ENCODE measurements at places on chromosomes 3 and 15.
A peak's percentile ranks its signal among the peaks of the same experiment; 100 is the strongest.

DNA sequence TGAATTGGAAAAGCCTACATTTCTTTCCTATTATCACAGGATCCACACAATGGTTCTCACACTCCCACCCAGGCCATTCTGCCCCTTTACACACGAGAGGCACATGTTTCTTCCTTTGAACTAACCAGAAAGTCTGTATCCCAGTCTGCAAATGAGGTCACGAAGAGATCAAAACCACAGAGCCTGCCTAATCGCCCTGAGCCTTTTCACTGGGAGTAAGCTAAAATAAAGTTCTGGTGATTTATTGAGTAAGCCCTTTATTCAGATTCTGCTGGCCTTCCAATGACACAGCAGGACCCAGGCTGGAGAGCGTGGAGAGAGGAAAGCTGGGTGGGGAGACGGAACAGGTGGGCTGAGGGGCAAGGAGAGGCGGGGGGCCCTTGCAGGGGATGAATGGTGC, 78.7 kb downstream of the ATP1B3 start:
- DNase-seq = no peak

GRCh38 chr3:173055228-173055933, 85.7 kb downstream of the SPATA16 start:
- no peak for DNase-seq

DNA sequence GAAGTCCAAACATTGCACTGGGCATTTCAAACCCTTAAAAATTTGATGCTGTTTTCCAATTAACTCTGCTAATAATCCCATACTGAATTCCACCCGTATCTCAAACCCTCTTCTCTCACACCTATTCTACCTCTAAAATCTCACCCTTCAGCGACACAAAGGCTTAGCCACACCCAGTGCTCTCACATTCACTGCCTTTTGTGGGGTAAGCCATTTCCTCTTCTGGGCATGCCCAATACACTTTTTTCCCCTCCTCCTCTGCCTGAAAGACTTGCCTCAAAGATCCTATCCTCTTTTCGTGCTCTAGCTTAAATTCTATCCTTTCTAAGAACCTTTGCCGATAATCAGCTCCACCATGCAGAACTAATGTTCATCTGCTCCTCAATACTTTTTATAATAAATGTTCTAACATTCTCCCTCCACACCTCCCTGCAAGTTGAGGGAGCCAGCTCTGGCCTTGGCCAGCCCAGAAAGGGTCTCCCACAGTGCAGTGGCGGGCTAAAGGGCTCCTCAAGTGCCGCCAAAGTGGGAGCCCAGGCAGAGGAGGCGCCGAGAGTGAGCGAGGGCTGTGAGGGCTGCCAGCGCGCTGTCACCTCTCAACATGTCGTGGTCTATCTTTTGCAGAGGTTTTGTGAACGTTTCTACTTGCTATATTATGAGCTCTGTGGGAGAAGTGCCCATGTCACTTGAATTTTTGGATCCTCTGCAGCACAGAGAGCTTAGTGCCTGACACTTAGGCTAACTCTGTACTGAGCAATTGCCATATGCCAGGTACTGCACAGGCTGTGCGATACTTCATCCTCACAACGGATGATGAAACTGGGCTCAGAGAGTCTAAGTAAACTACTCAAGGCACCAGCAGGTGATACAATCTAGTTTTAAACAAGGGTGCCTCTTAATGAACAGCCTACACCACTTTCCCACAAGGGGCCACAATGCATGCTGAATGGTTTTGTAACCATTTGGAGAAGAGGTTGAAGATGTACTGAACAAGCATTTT, 53.6 kb upstream of the BCL6 start:
- no peak for DNase-seq

GRCh38 chr3:40021338-40021737, 211.9 kb downstream of the MYRIP start:
- DNase-seq = no peak

GRCh38 chr3:9862391-9863057, 17.5 kb downstream of the CIDEC start:
- DNase-seq = no peak

- DNase-seq = no peak
These were observed 33.3 kb upstream of the GABRB3 start for GRCh38 chr15:26806151-26806550.

GRCh38 chr3:108099679-108100428, 9.0 kb upstream of the CD47 start:
- no peak for DNase-seq

- DNase-seq = no peak
These were observed 135.3 kb downstream of the PCCB start for GRCh38 chr3:136385457-136385856.

GRCh38 chr15:53307952-53308624, 451.4 kb downstream of the WDR72 start:
- DNase-seq = no peak

GRCh38 chr3:127124120-127124519, 68.8 kb upstream of the PRR23E start:
- no peak for DNase-seq

GRCh38 chr15:38721568-38721945, 156.9 kb upstream of the RASGRP1 start:
- no peak for DNase-seq

DNA sequence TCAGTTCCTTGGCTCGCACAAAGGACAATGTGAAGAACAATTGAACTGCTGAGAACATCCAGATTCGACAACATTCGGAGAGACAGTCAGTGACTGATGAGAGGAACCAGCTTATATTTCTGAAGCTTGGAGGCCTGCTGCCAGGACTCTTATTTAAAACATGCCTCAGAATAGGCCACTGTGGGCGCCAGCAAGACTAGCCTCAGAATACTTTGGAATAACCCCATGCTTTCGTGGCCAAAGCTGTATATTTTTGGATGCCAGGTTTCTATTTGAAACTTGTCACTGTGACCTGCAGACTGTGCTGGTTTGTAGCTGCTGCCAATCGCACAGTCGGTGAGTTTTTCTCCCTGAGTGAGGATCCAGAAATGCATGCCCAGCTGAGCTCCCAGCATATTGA, 129.9 kb upstream of the UBE3A start:
- peak; percentile 11 for DNase-seq

- no peak for DNase-seq
These were observed 51.8 kb downstream of the CHST2 start for GRCh38 chr3:143171141-143171980.

GRCh38 chr3:133531981-133532380, 41.5 kb upstream of the CDV3 start:
- no peak for DNase-seq

GRCh38 chr3:23044463-23044862, 158.7 kb upstream of the UBE2E2 start:
- no peak for DNase-seq

- DNase-seq = peak; percentile 57
These were observed 28.3 kb upstream of the ALDH1L1 start for GRCh38 chr3:126208606-126209256.

DNA sequence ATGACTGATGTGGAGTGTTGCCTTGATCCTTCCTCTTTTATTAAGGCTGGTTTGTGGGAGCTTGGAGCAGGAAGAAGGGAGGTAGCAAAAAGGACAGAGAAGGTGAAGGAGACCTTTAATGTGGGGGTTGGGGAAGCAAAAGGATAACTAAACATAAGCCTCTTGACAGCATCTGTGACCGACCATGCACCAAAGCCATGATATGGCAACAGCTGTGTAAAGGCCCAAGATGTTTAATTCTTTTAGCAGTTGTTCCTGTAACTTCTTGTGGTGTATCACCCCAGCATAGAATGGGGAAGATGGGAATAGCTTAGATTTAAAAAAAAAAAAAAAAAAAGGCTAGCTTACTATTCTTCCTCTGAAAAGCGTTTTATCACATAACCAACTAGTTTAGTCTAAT, 194.7 kb downstream of the KLHL25 start:
- DNase-seq = no peak

- no peak for DNase-seq
These were observed 104.9 kb upstream of the ZBED2 start for GRCh38 chr3:111700054-111700453.

GRCh38 chr3:122915300-122916055, 112.1 kb downstream of the SEMA5B start:
- DNase-seq = no peak

DNA sequence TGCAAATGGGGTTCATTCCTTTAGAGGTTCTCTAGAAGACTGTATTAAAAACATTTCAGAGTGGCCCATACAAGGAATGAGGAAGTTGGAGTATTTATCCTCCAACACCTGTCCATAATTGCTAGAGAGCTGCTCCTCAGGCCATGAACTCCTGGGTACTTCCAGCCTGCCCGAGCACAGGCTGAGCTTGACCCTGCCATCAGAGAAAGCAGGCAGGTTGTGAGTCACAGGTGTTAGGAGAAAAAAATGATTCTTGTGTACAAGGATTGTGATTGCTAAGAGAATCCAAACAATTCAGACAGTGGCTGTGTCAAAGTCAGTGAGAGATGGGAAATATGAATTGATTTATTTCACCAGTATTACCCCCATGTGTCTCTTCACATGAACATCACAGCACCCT, 156.8 kb upstream of the GADL1 start:
- DNase-seq = no peak

- DNase-seq = no peak
These were observed 181.2 kb upstream of the TTC14 start for GRCh38 chr3:180420804-180421203.

GRCh38 chr15:68410466-68411342, 21.3 kb downstream of the ITGA11 start:
- DNase-seq = no peak

- no peak for DNase-seq
These were observed 19.3 kb downstream of the CLPX start for GRCh38 chr15:65165875-65166274.

DNA sequence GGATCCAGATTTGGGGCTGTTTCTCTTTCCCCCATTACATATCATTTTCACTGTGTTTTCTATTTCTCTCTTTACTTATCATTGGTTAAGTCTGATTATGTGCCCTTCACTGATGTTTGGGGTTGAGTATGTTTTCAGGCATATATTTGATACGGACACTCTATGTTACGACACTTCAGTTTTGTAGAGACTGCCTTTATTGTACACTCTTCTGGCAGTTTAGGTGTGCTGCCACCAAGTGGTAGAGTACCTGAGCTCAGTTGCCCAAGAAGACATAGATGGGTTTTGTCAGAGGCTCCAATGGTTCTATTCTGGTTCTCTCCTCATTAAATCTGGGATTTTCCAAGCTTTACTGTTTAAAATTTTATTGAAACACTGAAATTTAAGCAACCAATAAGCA, 255.0 kb upstream of the ROPN1 start:
- DNase-seq = no peak

GRCh38 chr15:100350434-100351226, 8.9 kb upstream of the ADAMTS17 start:
- DNase-seq = no peak

- no peak for DNase-seq
These were observed 17.3 kb downstream of the STIMATE start for GRCh38 chr3:52880047-52880446.

DNA sequence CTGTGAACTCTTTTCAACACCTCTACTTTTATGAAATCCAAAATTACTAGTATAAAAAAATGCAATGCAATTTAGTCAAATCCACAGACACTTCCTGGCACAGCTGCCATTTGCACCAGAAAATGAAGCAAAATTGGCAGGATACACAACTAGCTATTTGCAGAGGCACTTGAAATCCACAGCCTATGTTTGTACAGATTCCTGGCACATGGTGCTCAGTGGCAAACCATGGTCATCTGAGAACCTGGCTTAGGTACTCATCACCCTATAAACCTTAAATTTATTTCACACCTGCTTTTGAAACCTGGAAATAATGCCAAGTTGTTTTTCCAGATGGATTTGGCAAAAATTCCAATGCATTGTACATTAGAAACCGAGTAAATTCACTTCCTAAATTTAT, 20.2 kb upstream of the PPM1L start:
- DNase-seq = no peak

DNA sequence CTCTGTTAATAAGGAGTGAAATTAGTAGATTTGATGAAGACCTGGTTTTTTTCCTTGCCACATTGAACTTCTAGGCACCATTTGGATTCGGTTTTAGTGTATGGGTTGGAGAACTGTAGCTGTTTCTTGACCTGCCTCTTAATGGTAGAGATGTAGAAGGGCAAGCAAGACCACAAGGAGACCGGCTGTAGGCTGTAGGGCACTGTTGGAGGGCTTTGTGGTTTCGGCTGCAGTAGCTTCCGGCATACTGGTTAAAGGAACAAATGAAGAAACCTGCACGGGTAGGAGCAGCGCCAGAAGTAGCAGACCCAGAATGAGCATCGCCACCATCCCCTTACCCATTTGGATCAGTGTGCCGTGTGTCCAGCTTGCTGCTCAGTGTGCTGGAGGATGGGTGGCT, 7.9 kb downstream of the PCLAF start:
- DNase-seq = no peak

- DNase-seq = no peak
These were observed 147.9 kb downstream of the SST start for GRCh38 chr3:187522293-187522692.

DNA sequence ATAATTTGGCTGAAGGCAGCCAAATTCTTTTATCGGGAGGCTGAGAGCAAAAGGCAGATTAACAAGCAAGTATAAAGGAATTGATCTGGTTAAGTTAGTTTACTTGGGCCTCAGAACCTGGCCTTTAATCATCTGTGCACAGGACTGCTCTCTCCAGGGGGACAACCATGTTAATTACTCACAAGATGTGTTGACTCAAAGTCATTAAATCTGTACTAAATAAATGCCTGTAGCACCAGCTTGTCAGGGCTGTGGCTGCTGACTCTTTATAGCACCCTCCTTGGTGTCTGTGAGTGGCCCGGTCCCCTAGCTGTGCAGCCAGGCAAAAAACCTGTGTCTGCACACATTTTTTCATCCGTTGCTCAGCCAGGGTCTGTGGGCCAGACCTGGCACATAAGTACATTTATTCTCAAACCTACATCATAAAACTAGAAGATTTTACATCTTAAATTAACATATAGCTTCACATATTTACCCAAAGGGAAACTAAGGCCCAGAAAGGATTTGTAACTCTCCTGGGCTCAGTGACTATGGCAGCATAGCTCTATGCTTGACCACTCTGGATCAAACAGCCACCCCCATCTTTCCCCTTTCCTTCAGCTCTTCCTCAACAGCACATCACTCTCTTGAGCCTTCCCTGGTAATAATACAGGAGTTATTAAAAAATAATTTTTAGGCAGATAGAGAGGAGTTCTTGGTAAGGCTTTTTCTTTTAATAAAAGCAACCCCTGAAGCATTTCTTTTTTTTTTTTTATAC, 51.4 kb downstream of the NCEH1 start:
- no peak for DNase-seq

GRCh38 chr3:41205591-41205990, 6.3 kb downstream of the CTNNB1 start:
- no peak for DNase-seq
